ENCODE measurements at places on chromosomes 1 and 21. TPM values are rescaled to one million over a fixed set of nuclear protein-coding genes. Genes with fewer than 3 reads are reported as not detected.

The C1QTNF12 gene
- 2.5 TPM for total RNA-seq

DNA sequence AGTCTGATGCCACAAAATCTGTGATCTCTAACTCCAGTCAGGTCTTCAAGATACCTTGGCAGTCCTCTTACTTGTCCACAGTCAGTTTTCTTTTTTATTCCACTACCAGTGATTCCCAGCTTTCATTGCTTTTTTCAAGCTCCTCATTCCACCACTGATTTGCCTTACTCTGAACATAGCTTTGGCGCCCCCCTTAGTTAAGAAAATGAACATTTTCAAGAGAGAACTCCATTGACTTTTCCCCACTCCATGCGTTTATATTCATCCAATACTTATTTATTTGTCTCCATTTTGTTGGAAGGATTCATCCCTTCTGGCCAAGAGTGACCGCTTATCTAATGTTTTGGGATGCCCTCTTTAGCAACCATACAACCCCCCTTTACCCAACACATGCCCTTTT, 33.9 kb upstream of the IPO9 start:
- DNase-seq, result no peak

The PTGFR gene
- not detected for total RNA-seq

- DNase-seq, result peak; percentile 42
These were observed 2.2 kb downstream of the IER5 start for GRCh38 chr1:181090641-181091126.

GRCh38 chr1:191065346-191065745, 587.7 kb upstream of the BRINP3 start:
- no peak for DNase-seq

Measured in naive thymus-derived CD4-positive, alpha-beta T cell (primary cell).